ENCODE measurements at places on chromosomes 11 and 22. TPM values are rescaled to one million over a fixed set of nuclear protein-coding genes. Genes with fewer than 3 reads are reported as not detected.

GPHA2 gene
- polyA plus RNA-seq, result not detected

HTR3A gene
- polyA plus RNA-seq, result not detected

OR52A5 gene
- not detected for polyA plus RNA-seq

NELL1 gene
- not detected for polyA plus RNA-seq

DNA sequence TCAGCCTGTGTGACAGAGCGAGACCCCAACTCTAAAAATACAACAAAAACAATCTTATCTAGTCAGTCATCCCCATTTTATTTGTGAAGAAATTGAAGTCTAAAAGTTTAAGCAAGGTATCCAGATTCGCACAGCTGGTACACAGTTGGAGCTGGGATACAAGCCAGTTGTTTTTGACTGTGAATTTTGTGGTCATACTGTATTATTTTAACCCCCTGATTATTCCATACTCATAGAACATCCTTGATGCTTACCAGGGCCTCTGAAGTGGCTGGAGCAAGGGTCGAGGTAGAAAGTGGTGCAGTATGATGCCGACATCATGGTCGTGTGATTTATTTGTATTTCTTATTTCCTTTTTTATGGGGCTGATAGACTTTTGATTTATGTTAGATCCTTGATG is 50.0 kb downstream of the BID start:
- no peak for DNase-seq

DNA sequence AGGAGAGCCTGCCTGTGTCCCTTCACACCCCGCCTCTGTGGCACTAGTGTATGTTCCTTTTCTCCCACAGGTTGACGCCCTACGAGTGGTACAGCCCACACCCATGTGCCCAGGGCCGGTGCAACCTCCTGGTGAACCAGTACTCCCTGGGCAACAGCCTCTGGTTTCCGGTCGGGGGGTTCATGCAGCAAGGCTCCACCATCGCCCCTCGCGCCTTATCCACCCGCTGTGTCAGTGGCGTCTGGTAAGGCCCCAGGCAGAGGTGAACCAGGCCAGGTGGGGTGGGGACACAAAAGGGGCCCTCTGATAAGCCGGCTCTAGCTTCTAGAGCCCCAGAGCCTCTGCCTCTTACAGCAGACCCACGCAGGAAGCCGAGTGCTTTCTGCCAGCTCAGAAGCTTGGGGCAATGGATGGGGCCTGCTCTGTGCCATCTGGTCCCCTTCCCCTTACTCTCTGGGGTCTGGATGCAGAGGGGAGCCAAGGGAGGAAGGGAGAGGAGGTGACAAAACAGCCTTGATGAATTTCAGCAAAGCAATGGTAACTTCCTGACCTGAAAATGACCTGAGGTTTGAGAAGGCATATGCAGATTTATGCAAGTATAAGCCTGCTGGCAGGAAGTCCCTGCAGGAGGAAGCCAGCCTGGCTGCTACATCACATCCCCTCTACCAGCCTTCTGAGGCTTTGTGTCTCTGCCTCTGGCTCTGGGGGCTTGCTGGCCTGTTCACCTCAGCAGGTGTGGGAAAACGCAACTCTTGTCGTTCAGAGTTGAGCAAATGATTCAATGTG is 67.0 kb upstream of the TBCEL start:
- DNase-seq, result no peak

DNA sequence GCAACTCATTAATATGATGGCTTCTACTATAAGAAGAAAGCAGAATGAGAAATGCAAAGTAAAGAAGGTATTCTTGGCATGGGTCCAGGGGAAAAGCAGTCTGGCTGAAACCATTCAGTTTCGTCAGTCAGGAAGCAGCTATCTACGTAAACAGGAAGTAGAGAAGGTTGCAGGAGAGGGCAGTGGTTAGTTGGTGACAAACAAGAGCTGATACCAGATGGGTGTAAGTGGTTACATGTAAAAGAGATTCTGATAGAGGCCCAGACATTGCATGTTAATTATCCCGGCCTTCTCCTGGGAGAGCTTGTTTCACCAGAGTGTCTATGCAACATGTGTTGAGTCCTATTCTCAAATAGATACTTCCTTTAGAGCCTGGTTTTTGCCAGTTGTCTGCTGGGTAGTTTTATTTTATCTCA is 58.4 kb upstream of the PSMA1 start:
- no peak for DNase-seq

GRCh38 chr11:64078284-64078683 is 42.6 kb downstream of the FLRT1 start:
- peak; percentile 39 for DNase-seq

DNA sequence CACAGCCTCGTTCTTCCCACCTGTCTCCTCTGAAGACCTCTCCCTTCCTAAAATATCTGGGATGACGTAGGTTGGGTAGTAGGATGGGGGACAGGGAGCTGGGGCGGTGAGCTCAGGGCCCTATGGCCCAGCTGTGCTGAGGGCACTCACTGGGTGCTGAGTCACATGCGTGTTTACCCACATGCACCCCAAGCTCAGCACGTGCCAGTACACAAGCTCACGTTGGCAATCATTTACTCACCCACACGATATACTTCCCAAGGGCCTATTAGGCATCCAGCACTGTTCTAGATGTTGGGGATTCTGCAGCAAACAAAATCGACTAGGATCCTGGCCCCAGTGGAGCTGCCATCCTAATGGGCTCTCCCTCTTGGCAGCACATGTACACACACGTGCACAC is 28.7 kb downstream of the ARAP1 start:
- no peak for DNase-seq

GRCh38 chr11:132539590-132540368 is 992.5 kb downstream of the OPCML start:
- no peak for DNase-seq

- DNase-seq, result no peak
Measured at GRCh38 chr11:61810671-61811175, 6.1 kb downstream of the FADS1 start.

DNA sequence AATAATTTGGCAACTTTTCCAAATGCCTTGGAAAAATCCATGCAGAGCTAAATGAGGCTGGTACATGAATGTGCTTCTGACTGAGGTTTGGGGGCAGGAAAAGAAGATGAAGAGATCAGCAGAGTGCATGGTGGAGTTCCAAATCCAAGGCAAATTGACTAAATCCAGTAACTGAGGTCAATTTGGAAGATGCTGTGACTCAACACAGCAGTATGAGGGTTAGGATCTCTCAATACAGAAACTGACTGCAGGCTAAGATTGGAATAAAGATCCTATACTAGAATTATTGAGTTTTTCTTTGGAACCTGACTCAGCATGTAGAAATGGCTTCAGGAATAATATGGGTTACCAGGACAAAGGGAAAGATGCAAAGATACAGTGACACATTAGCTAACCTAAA is 99.3 kb upstream of the FAT3 start:
- no peak for DNase-seq

GRCh38 chr22:49087198-49087597 is 740.5 kb downstream of the BRD1 start:
- DNase-seq, result no peak

- DNase-seq, result no peak
Measured at GRCh38 chr11:129041611-129042018, 98.9 kb upstream of the TP53AIP1 start.

- no peak for DNase-seq
Measured at GRCh38 chr11:116614306-116615210, 158.2 kb downstream of the BUD13 start.

GRCh38 chr22:47623066-47623762 is 860.8 kb downstream of the TBC1D22A start:
- no peak for DNase-seq

DNA sequence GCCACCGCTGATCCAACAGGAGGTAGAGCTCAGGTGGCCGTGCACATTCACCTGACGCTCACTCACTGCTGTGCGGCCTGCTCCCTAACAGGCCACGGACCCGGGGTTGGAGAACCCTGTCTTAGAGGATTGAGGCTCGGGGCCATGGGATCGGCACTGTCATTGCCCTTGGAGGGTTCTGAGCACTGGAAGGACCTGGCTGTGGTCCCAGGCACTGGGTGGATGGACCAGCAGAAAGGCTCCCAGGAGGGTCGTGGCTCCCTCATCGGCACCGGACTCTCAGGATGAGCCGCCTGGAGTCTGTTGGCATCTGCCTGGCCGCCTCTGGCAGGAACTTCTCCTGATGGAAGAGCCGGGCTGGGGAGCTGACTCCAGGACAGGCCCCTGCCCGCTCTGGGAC is 6.5 kb downstream of the KCNQ1 start:
- DNase-seq, result no peak

DNA sequence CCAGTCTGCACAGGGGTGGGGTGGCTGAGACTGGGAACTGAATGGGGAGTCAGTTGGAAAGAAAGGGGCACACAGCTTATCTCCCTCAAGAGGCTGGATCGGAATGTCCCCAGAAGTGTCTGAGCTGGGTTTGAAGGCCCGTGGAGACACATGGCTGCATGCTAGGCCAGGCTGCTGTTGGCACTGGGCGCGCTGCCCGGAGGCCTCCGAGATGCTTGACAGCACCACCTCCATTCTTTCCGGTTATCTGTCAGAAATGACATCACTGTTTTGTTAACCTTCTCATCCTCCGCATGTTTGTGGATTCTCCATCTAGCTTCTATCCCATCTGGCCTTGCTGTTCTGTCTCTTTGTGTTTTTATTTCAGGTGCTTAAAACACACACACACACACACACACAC is 85.5 kb downstream of the APIP start:
- DNase-seq, result peak; percentile 40

DNA sequence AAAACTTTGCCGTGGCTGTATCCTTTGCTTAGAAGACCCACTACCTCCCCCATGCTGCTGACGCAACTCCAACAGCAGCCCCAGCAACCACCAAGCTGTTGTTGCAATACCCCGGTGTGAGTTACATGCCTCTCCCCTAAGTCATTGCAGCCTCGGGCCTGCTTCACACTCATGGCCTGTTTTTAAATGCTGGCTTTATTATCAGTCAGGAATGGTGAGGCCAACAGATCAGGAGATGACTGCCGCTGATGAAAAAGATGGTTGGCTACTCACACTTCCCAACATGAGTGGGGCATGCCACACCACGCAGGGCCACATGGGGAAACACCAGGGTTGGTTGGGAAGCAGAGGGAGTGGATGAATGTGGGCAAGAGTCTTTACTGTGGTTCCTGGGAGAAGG is 171.5 kb upstream of the SYT13 start:
- no peak for DNase-seq
